ENCODE measurements at places on chromosomes 13 and 19.

GRCh38 chr13:35810321-35810720 is 320.9 kb downstream of the DCLK1 start:
- DNase-seq = no peak

DNA sequence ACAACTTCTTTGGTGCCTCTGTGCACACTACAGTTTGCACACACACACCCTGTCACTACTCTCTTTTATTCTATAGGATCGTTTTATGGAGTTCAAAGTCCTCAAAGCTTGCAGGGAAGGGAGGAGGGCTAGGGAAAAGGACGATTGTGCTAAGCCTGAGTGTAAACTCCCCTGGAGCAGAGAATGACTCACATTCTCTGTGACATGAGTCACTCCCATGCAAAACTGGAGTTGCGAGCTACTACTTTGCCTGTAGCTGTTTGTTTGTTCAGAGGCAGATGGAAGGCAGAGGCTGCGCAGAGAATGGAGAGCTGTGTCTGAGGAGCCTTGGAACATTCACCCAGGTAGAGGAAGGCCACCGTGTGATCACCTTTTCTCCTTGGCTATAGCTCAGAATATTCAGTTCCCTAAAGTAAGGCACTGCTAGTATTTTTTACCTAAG is 80.5 kb upstream of the MBNL2 start:
- DNase-seq = peak; percentile 89

DNA sequence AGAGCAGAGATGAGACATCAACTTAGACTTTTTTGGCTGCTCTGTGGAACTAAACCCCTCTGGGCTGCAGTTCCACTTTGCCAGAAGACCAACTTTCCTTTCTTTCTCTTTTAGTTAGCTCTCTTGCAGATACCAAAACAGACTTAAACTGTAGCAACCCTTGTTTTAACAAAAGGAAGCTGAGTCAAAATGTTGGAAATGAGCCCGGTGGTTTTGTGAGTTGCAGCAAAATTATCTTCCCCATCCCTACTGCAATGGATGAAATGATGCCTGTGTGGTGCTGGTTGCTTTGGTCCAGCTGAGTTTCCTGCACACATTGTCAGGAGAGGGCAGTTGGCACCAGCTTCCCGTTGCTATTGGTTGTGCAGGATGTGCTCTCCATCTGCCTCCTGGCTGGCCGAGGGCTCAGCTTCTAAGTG is 115.3 kb downstream of the LRCH1 start:
- peak; percentile 77 for DNase-seq

GRCh38 chr19:40550951-40551350 is 25.7 kb upstream of the SHKBP1 start:
- DNase-seq = no peak

- DNase-seq = no peak
These were observed 9.8 kb downstream of the PNPLA6 start for GRCh38 chr19:7545300-7545699.

GRCh38 chr19:31572102-31572975 is 223.1 kb upstream of the TSHZ3 start:
- DNase-seq = no peak

DNA sequence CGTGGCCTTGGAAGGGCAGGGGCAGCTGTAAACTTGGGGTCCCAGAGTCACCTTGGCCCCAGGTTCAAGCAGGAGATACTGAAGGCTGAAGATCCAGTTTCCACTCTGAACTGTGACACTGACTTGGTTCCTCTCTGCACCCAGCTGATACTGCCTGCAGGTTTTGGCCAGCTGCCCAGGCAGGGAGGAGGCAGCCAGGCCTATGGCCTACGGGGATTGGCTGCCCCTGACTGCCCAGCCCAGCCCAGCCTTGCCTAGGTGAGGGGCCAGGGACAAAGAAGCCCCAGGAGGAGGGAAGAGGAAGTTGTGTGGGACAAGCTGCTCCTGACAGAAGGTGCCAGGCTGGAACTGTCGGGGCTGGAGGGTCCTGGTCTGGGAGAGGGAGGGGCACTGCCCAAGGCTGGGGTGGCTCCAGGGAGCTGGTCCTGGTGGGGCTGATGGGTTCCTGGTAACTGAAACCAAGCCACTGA is 51.7 kb upstream of the CYP4F8 start:
- no peak for DNase-seq

GRCh38 chr19:45526143-45526542 is 18.9 kb downstream of the VASP start:
- peak; percentile 78 for DNase-seq

- no peak for DNase-seq
These were observed 7.0 kb downstream of the PDX1 start for GRCh38 chr13:27926644-27927434.

GRCh38 chr19:48444129-48444935 is 1.5 kb upstream of the GRWD1 start:
- no peak for DNase-seq

- DNase-seq = peak; percentile 85
These were observed 10.3 kb upstream of the FUT5 start for GRCh38 chr19:5880604-5881078.

GRCh38 chr13:57552437-57552836 is 79.1 kb upstream of the PCDH17 start:
- no peak for DNase-seq

DNA sequence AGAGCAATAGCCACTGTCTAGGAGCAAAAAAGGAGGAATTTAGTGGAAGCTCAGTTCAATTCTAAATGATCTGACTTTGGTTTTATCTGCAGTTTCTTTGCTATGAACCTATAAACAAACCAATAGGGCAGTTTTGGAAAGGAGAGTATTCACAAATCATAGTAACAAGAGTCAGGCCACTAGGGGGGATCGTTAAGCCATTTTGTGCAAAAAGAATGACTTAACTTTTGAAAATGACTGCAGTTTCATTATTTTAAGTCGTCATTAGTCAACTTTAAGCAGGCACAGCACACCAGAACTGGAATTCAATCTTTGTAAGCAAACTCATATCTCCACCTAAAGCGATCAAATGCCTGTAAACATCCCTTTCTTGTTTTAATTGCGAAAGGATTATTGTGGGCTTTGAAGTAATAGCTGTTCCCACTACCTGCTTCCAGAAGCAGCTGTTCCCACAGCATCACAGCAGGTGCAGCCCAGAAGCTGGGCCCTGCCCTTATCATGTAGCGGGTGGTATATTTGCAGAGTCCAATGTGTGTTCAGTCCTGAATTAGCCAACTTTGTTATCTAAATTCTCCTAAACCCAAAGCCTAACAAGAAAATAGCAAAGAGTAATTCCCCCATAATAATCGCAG is 51.5 kb downstream of the SOX21 start:
- DNase-seq = peak; percentile 21

GRCh38 chr19:55498246-55498840 is 10.1 kb downstream of the SSC5D start:
- DNase-seq = no peak

- DNase-seq = no peak
These were observed 15.8 kb downstream of the GATAD2A start for GRCh38 chr19:19421299-19421696.

DNA sequence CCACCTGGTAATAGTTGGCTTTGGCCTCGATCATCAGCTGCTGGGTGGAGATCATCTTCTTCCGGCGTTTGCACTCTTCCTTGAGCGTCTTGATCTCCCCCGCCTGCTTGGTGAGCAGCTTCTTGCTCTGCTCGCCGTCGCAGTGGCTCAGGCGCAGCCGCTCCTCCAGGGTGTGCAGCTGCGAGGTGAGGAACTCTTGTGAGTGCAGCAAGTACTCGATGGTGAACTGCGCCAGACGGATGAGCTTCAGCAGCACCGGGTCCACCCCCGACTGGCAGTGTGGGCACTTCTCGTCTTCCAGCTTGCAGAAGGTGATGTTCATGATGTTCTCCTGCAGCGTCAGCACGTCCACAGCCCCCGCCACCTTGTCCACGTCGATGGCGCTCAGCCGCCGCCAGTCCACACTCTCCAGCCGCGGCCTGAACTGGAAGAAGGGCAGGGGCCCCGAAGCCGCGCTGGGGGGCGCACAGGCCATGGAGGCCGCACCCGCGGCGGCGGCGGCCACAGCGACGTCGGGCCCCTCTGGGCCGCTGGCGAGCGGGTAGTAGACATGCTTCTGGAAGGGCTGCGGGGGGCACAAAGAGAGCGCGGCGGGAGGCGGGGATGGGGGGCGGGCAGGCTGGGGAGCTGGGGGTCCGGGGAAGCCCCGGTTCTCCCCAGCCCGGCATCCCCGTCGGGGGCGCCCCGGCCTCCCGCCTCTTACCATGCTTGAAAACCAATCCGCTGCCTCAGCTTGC is 3.0 kb downstream of the DZIP1 start:
- no peak for DNase-seq

DNA sequence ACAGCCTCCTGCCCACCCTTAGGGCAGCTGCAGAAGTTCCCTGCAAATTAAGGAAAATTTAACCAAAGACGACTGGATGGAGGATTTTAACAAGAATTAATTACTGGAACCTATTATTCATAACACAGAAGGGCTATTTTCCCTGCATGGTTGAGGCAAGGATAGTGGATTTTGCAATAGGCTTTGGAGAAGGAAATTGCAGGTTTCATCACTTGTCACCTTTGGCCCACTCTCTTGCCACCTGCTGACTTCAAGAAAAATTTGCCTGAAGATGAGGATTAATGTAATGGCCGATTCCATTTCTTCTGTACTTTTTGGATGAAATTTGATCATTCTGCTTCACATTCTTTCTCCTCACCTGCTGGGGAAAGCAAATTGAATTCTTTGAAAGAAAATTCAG is 261.7 kb downstream of the FGF9 start:
- no peak for DNase-seq

GRCh38 chr13:95406176-95406575 is 104.9 kb upstream of the ABCC4 start:
- no peak for DNase-seq

GRCh38 chr13:51636349-51636890 is 52.2 kb downstream of the WDFY2 start:
- no peak for DNase-seq

DNA sequence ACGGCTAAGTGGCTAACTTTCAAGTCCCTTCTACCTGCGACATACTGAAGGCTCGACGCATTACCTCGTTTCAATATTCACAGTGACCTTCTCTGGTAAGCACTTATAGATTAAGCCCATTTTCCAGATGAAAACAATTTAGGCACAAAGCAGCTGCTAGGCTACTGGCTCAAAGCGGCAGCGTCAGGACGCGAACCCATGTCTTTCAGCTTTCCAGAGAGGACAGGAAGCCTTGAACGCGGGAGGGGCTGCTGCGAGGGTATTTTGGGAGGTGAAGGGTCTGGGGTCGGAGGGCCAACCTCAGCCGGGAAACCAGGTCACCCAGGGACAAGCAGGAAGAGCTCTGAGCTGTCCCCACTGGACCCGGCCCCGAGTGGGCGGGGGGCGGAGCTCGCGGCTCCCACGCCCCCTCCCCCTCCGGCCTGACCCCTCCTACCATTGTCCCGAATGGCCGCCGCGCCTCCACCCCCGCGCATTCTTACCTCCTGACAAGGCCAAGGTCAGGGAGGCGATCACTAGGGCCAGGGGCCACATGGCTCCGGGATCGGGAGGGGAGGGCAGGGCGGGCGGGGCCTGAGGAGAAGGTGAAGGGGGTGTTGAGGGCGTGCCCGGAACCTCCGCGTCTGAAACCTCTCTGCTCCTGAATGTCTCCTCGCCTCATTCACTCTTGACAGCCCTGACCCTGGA is at the start of gene KLK13:
Gene KLK13, minus strand, starts transcription at position 559 of the 687 bp plus-strand sequence. Its CDS starts 25 bp downstream, at position 534.
- peak; percentile 42 for DNase-seq

DNA sequence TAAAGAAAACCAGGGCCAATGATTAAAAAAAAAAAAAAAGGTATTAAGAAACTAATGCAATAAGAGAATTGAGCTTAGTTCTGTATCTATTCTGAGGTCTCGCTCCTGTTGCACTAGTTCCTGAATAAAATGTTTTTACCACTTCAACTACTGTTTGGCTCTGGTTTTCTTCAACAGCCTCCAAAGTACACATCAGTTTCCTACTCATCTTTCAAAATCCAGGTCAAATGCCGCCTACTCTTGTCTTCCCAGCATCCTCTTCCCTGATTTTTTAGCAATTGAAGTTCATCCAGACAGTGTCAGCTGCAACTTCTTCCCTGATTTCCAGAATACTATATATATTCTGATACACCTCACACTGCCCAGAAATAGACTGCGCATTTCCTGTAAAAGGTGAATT is 1.4 kb upstream of the RCBTB1 start:
- DNase-seq = no peak

GRCh38 chr13:72637561-72637960 is 89.9 kb downstream of the MZT1 start:
- DNase-seq = no peak

- DNase-seq = peak; percentile 30
These were observed 378.5 kb downstream of the FGF9 start for GRCh38 chr13:22049384-22049783.

DNA sequence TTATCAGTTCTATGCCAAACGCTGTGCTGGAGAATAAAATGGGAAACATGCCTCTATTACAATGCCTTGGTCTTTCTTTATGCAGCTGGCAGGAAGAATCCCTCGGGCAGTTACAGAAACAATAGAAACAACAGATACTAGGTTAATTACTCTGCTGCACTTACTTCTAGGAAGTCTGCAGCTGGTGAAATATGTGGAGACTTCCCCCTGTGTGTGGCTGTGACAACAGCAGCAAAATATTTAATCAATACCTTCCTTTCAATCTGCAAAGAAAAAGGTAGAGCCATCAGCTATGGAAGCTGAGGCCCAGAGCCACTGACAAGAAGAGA is 9.9 kb downstream of the STOML3 start:
- DNase-seq = no peak

DNA sequence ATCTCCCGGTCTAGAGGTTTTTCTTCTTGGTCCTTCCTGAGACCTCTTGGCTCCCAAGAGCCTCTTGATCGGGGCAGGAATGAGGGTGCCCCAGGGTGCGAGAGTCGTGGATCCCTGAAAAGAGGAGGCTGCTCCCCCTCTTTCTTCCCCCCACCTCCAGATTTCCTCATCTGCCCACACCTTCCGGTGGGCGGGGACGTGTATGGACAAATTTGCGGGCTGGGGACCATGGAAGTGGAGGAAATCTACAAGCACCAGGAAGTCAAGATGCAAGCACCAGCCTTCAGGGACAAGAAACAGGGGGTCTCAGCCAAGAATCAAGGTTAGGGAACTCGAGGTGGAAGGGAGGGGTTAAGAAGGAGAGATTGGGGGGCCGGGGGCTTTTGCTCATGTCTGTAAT is at the start of gene MCEMP1:
Gene MCEMP1, plus strand, starts transcription at position 237 of the 400 bp plus-strand sequence. Its CDS starts 31 bp downstream, at position 268.
- no peak for DNase-seq

- DNase-seq = peak; percentile 80
These were observed 3.5 kb upstream of the CIRBP start for GRCh38 chr19:1265615-1266128.

Data from AG20443 (cell line).